ENCODE measurements at places on chromosomes 16 and 17. TPM values are rescaled to one million over a fixed set of nuclear protein-coding genes. Genes with fewer than 3 reads are reported as not detected.

Gene SYCE1L
- polyA plus RNA-seq = 2.4 TPM

Gene MRPS23
- polyA plus RNA-seq = 55.4 TPM

Gene KRT31
- not detected for polyA plus RNA-seq

Gene LITAFD
- polyA plus RNA-seq = 0.20 TPM

Gene GLP2R
- polyA plus RNA-seq = not detected

Gene HOXB7
- 48.5 TPM for polyA plus RNA-seq

Gene FMNL1
- 4.7 TPM for polyA plus RNA-seq

Gene DYNC1LI2
- 115 TPM for polyA plus RNA-seq

Gene IRX3
- polyA plus RNA-seq = 40.2 TPM

Gene SLC5A10
- polyA plus RNA-seq = 0.70 TPM

DNA sequence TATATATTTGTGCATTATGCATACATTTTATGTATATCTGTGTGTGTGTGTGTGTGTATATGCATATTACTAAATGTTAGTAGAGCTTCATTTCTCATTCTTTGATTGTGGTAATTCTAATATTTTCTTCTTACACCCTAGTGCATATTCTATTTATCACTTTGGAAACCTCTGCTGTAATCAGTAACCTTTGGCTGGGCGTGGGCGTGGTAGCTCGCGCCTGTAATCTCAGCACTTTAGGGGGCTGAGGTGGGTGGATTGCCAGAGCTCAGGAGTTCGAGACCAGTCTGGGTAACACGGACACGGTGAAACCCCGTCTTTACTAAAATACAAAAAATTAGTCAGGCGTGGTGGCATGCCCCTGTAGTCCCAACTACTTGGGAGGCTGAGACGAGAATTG, 26.9 kb downstream of the CPSF4L start:
- no peak for DNase-seq

- DNase-seq = no peak
Measured at GRCh38 chr17:17737961-17738894, 57.0 kb downstream of the RAI1 start.

DNA sequence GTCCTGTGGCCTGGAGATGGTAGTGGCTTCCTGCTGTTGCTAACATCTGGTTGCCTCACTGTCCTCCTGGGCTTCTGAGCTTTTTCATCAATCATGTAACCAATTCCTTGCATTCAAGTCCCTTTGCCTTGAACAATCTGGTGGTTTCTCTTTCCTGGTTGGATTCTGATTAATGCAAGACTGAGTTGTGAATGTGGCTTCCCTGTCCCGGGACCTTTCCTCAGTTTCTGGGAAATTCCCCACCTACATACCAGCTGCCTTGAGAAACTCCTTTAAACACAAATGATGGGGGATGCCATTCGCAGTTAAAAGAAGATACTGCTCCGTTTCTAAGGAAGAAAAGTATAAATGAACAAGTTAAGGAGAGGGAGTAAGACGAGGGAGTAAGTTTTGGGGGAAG, 39.9 kb upstream of the NLRP1 start:
- DNase-seq = no peak

- no peak for DNase-seq
Measured at GRCh38 chr17:12438813-12439586, 226.7 kb upstream of the MYOCD start.

GRCh38 chr16:72428681-72429376, 256.9 kb upstream of the PMFBP1 start:
- no peak for DNase-seq

DNA sequence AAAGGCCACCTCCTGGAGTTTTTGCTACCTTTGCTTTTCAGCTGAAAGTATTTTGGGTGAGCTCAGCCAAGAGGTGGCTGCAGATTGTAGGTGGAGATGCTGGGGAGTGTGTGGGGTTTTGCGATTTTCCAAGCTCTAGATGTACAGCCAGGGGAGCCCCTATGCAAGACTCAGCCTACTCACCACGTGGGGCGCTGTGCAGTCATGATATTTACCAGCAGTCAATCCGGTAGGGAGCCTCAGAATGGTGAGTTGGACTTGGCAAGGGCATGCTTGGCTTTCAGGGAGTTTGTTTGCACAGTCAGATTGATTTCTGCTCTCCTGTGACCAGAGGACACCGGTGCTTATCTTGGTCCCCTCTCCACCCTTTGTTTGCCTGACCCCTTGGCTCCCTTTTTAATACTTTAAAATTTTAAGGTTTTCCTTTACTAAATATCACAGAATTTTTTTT, 175.3 kb downstream of the UTP18 start:
- DNase-seq = peak; percentile 39

GRCh38 chr17:39608142-39608981, 642 bp upstream of the NEUROD2 start:
- no peak for DNase-seq

- DNase-seq = no peak
Measured at GRCh38 chr16:82699260-82699659, 72.5 kb downstream of the CDH13 start.

DNA sequence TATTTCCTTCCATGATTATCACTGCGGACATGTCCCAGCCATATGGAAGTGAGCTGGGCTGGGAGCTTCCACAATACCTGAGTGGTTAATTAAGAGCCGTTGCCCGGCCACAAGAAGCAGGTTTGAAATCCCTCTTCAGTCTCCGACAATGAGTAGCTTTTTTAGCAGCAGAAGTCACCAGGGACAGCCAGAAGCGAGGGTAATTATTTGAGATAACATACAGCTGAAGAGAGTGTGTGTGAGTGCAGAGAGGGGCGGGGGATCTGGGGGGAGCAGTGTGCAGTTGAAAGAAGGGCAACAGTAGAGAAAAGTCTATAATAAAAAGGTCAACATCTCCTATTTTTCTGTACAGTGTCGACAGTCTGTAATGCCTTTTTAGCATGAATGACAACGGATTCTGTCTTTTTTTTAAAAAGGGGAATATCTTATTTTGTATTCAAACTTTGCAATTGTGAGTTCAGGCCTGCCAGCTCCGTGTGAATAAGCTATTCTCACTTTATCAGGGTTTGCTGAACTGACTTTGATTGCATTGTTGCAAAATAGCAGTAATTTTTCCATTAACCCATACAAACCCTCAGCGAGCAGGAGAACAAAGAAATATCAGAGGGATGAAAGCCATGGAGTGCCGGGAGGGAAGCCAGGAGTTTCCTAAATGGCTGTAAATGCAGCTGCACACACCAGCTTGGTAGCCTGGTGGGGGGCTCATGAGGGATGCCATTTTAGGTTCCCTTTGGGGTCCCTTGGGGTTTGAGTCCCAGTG, 220.3 kb upstream of the IRX3 start:
- no peak for DNase-seq

DNA sequence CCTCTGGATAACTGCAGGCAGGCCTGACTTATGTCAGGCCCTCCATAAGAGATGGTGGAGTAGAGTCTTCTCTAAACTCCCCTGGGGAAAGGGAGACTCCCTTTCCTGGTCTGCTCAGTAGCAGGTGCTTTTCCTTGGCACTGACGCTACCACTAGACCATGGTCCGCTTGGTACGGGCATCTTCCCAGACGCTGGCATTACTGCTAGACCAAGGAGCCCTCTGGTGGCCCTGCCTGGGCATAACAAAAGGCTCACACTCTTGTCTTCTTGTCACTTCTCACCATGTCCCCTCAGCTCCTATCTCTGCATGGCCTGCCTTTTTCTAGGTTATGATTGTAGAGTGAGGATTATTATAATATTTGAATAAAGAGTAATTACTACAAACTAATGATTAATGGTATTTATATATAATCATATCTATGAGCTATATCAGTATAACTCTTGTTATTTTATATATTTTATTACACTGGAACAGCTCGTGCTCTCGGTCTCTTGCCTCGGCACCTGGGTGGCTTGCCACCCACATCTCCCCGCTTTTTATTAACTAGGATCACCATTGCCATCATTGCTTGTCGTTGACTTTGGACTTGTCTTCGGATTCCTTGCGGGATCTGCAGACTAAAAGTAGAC, 59.8 kb upstream of the ARL4D start:
- DNase-seq = no peak

DNA sequence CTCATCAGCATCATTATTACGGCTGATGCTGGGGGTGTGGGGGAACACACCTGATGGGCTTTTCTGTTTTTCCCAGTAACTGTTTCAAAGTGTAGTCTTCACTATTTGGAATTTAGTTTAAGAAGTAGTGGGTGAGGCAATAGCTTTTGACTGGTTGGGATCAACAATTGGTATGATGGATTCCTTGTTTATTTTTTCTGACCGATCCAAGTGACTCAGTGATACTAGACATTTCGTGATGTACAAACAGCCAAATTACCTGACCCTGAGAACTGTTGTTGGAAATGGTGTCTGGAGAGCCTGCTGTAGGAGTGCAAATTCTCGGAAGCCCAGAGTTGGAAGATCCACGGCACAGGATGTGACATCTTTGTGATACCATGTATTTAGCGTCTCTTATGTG, 204.2 kb downstream of the PRKCA start:
- no peak for DNase-seq

GRCh38 chr17:14304222-14304772, 3.4 kb downstream of the HS3ST3B1 start:
- DNase-seq = no peak

DNA sequence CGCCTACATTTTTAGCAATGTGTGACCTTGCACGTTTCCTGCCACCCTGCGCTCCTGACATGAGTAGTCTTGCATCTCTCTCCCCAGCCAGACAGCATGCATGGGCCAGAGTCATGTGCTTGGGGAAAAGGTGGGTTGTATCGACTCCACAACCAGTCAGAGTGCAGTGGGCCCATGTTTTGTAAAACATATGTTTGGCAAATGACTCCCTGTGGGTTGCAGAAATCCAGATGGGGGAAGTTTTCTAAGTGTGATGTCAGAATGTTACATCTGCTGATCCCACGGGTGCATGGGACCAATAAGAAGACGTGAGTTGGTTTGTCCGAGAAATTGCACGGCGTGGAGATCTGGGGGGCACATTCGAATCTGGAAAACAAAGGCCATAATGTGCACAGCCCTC, 147.1 kb downstream of the FOXL1 start:
- no peak for DNase-seq

DNA sequence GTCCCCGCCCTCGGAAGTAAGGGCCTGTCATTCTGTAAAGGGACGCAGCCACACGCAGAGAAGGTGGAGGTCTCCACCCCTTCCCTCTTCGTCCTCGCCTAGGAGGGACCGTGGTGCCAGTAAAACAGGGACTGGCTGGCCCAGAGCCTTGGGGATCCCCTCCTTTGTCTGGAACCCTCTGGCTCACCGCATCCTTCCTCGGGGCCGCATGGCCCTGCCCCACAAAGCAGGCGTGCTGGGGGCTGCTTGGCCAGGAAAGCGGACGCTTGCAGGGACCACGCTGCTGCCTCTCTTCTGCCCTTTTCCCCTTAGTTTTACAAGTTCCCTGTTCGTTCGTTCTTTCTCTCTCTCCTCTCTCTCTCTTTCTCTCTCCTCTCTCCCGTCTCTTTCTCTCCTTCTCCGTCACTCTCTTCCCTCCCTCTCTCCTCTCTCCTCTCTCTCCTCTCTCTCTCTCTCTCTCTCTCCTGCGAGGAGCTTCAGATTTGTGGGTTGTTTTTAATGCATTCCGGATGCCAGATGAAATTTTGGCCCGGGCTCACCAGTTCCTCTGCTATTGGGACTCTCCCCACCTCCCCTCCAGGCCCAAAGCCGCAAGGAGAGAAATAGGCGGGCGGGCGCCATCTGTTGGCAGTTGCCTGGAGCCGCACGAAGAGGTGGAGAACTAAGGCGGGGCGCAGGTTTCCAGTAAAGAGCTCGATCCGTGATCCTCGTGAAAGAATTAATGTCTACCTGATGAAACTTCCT, 35.1 kb upstream of the CDRT4 start:
- peak; percentile 66 for DNase-seq

DNA sequence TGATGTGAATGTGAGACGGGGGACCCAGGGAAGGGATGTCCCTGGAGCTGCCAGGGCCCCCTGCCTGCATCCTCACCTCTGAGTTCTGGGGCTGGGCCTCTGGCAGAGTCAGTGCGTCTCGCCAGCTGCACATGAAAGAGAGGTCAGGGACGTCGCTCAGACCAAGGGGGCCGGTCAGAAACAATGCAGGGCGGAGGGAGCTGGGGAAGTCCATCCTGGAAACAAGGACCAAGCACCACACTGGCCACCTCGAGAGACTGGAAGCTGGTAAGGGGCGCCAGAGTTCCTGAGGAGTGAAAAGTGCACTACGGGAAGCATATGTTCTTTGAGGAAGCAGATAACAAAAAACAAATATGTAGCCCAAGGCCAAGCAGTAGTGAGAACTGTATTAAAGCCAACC, 2.1 kb downstream of the TAF1C start:
- no peak for DNase-seq
